ENCODE measurements at places on chromosomes 4 and X.

GRCh38 chr4:142064181-142064580, 427.8 kb downstream of the IL15 start:
- no peak for DNase-seq

GRCh38 chr4:174713821-174714220, 115.2 kb downstream of the GLRA3 start:
- DNase-seq, result no peak

GRCh38 chr4:6747294-6748051, 31.5 kb downstream of the BLOC1S4 start:
- DNase-seq, result no peak

DNA sequence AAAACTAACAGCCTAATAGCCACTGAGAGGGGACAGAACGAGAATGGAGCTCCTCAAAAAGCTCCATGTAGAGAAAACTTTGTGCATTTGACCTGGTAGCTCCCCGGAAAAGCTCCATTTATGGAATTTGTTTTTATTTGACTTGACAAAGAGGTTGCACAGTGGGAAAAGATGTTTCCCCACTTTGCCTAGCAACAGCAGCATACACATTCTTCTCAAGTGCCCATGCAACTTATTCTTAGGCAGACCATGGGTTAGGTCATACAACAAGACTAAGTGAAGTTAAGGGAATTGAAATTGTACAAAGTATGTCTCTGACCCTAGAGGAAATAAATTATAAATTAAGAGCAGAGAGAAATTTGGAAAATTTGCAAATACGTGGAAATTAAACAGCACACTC, 949.6 kb upstream of the PRKX start:
- DNase-seq, result no peak

- DNase-seq, result no peak
Observed at GRCh38 chrX:1466971-1467561, 14.4 kb upstream of the ASMTL start.

- no peak for DNase-seq
Observed at GRCh38 chrX:25005034-25005381, 10.8 kb downstream of the ARX start.

DNA sequence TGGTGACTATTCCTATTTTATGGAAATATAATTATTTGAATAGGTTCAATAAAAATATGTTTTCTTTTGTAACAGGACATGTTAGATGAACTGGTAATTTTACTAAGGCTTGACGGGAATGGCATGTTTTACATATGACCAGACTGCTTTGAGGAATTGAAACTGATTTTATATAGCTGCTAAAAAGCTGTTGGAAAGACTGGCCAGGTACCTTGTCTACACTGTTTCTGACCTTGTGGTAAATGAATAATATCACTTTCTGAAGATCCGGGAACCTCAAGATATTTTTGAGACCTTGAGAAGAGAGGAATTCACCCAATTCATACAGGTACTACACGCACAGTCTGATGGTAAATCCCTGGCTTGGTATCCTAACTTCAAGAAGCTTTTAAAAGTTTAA, 42.1 kb upstream of the USP46 start:
- DNase-seq, result no peak

DNA sequence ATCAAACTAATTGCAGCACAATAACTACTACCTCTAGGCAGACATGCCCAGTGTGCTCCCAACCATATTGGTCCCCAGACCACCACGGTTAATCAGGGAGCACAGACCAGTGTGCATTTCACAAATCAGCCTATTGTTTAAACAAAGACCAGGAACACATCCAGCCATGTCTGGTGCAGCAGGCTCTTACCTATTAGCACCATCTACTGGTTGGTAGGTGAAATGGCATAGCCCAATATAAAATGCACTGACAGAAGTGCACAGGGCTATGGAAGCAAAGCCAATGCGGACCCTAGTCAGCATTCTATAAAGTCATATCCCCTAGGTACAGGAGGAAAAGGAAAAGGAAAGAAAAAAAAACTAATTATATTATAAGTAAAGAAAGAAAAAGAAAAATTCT, 15.5 kb upstream of the CYLC1 start:
- DNase-seq, result peak; percentile 18

Measured in AG08396 (cell line).